Mesangial cell (primary cell): ENCODE measurements at places on chromosomes 12 and 14. TPM values are rescaled to one million over a fixed set of nuclear protein-coding genes. Genes with fewer than 3 reads are reported as not detected.

Gene L3HYPDH
- 34.2 and 41.7 TPM in 2 replicates for total RNA-seq

Gene C12orf60
- 0.65 and 1.5 TPM in 2 replicates for total RNA-seq

Gene OVCH1
- total RNA-seq = not detected in 2 replicates

Gene DACT1
- total RNA-seq = 7.0 and 9.1 TPM in 2 replicates

Gene CYP27B1
- total RNA-seq = 0.65 and 2.3 TPM in 2 replicates

Gene FOXN4
- not detected in 2 replicates for total RNA-seq
